ENCODE measurements at places on chromosomes 16 and 17. TPM values are rescaled to one million over a fixed set of nuclear protein-coding genes. Genes with fewer than 3 reads are reported as not detected.
A peak's percentile ranks its signal among the peaks of the same experiment; 100 is the strongest.

GRCh38 chr16:19095654-19096053 is 18.1 kb upstream of the ITPRIPL2 start:
- H3K36me3 ChIP-seq: no peaks in the 10 kb centered on the region
- no peak overlapping the region for H3K27ac ChIP-seq
- no peaks in the 10 kb centered on the region for H3K4me1 ChIP-seq
- no peak for DNase-seq
- H3K4me3 ChIP-seq: no peak overlapping the region

DNA sequence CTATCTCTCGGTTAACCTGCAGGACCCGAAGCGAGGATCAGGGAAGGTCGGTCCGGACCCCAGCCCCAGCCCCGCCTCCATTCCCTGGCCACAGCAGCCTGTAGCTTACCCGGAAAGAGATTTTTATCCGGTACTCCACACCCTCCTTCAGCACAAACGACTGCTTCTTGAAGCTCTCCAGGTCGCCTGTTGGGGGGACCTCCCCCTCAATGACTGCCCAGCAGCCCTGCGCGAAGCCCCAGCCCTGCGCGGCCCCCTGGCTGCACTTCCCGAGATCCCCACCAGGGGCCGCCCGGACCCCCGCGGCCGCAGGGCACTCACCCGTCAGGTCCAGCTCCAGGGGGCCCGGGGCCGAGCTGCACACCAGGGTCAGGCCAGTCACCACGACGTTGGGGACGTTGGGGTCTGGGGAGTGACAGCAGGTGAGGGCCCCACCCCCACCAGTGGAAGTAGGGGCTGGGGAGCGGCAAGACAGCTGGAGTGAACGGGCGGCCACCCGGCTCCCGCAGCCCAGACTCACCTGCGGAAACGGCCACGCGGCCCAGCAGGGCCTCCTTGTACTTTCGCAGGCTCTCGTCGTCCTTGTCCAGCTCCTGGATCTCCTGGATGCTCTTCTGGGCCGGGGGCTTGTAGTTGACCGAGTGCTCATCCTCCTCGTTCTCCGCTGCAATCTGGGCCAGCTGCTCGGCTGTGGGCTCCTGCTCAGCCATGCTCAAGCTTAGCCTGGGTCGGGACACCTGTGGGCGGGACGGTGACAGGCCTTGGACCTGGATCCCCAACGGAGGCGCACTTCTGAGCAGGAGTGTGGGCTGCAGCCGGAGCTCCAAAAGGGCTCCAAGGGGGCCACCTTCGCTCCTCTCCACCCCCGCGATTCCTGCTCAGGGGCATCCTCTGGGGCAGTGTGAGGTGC is 1.7 kb downstream of the ARHGDIA start:
- H3K27me3 ChIP-seq: no peaks in the 10 kb centered on the region
- H3K4me1 ChIP-seq: peaks cover 18% of the 10 kb centered on the region
- H3K4me3 ChIP-seq: peak overlapping the region; percentile 95
- H3K36me3 ChIP-seq: peaks cover 41% of the 10 kb centered on the region
- H3K27ac ChIP-seq: peak overlapping the region; percentile 96

Gene TMEM98
- 50.6 TPM for total RNA-seq

- DNase-seq: no peak
- H3K27ac ChIP-seq: no peak overlapping the region
- no peaks in the 10 kb centered on the region for H3K27me3 ChIP-seq
- no peaks in the 10 kb centered on the region for H3K4me1 ChIP-seq
- no peaks in the 10 kb centered on the region for H3K36me3 ChIP-seq
- no peak overlapping the region for H3K4me3 ChIP-seq
Observed at GRCh38 chr16:52953215-52953614, 99.5 kb downstream of the CHD9NB start.

Gene GDPD1
- not detected for total RNA-seq

DNA sequence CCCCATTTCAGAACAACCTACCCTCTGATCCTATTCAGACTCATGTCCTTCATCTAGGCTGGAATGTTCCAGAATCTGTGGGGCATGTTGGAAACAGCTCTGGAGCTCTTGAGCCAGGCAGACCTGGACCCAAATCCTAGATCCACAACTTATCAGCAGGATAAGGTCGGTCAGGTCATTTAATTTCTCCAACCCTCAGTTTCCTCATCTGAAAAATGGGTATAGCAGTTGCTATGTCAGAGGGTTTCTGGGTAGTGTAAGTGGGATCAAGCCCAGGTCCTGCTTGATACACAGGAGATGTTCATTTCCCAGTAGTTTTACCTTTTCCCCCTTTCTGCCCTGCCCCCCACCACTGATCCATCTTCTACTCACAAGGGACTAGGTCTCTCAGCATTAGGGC is 12.0 kb downstream of the SLC6A2 start:
- H3K4me3 ChIP-seq: no peak overlapping the region
- H3K36me3 ChIP-seq: no peaks in the 10 kb centered on the region
- no peaks in the 10 kb centered on the region for H3K4me1 ChIP-seq
- H3K27ac ChIP-seq: no peak overlapping the region

- no peak overlapping the region for H3K27ac ChIP-seq
- no peak for DNase-seq
Observed at GRCh38 chr16:67270931-67271338, 8.4 kb upstream of the PLEKHG4 start.

DNA sequence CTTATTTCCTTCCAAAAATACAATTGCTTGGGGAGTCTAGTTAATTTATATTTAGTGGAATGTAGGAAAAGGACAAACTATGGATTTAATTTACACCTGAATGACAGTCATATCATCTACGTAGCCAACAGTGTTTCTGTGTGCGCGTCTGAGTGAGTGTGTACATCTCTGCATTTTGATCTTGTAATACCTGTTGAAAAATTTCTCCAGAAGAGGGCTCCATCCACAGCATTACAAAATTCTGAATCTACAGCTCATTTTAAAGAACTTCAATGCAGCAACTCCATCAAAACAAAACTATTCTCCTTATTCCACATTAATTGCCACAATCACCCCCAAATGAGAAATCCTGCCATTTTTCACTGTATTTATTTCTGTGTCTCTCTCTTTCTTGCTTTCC is 3.9 kb downstream of the CDH13 start:
- H3K36me3 ChIP-seq: no peaks in the 10 kb centered on the region
- H3K4me1 ChIP-seq: peaks cover 48% of the 10 kb centered on the region
- H3K4me3 ChIP-seq: no peak overlapping the region
- no peak for DNase-seq

DNA sequence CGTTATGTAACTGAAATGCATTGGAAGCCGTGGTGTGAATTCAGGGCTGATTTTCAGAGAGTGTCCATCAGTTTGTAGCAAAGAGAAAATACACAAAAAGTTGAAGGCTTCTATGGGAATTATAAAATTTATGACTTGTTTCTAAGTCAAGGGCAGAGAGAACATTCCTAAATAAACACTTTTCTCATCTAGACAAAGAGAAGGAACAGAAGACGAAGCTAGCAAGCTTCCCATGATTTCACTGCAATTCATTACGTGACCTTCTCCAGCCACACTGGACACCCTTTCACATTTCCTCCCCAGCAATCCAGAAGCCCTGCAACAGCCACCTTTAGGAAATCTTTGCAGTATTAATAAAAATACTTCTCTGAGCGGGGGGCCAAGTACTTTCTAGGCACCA is 67.8 kb downstream of the TMEM100 start:
- H3K27me3 ChIP-seq: no peaks in the 10 kb centered on the region
- no peak overlapping the region for H3K27ac ChIP-seq
- H3K4me3 ChIP-seq: no peak overlapping the region
- DNase-seq: no peak
- H3K36me3 ChIP-seq: no peaks in the 10 kb centered on the region

Gene EVPLL
- total RNA-seq: not detected

Gene GALR2
- total RNA-seq: 2.3 TPM

- peaks cover 65% of the 10 kb centered on the region for H3K4me1 ChIP-seq
- H3K27ac ChIP-seq: peak overlapping the region; percentile 88
- no peak overlapping the region for H3K4me3 ChIP-seq
- no peaks in the 10 kb centered on the region for H3K36me3 ChIP-seq
Observed at GRCh38 chr17:57892146-57892819, 42.4 kb upstream of the MRPS23 start.

Gene NPIPB2
- 28.1 TPM for total RNA-seq

GRCh38 chr16:1579214-1579613 is 32.7 kb downstream of the IFT140 start:
- peaks cover 13% of the 10 kb centered on the region for H3K36me3 ChIP-seq
- DNase-seq: no peak
- no peaks in the 10 kb centered on the region for H3K4me1 ChIP-seq

DNA sequence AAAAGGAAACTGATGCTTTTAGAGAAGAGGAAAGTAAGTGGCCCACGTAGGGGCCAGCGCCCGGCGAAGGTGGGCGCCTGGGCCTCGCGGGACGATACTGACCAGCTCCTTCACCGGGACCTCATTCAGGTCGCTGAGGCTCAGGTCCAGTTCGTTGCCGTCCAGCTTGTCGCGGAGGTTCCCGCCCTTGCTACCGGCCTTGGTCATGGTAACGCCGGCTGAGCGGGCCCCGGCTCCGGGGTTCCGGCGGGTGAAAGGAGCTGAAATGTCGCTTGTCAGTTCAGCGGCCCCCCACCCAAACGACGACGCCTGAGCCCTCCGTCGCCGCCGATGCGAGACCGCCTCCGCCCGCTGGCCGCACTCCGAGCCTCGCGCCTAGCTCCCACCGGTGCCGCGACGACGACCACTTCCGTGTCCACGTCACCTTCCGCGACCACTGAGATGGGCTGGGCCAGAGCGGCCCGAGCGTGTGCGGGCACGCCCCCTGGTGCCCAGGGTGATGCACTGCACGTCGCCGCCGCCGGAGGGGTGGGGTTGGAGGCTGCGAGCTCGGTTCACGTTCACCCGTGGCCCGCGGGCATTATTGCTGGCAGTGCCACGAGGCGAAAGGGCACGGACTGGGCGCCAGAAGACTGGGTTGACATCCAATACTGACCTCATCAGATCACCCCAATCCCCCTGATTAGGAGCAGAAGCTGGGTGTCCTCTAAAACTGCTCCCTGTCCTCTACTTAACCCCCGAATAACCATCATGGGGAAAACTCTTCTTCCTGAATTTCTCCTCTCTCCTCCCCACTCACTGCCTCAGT is at the start of gene LRRC59:
Gene LRRC59, minus strand, starts transcription at position 413 of the 808 bp plus-strand sequence. Its CDS starts 206 bp downstream, at position 207.
- H3K27ac ChIP-seq: peak within 1 kb of the TSS; percentile 71
- H3K4me3 ChIP-seq: peak within 1 kb of the TSS; percentile 93
- H3K27me3 ChIP-seq: no peaks in the 10 kb centered on the region
- peak; percentile 94 for DNase-seq
- peaks cover 23% of the 10 kb centered on the region for H3K36me3 ChIP-seq

Gene ACSM5
- not detected for total RNA-seq

DNA sequence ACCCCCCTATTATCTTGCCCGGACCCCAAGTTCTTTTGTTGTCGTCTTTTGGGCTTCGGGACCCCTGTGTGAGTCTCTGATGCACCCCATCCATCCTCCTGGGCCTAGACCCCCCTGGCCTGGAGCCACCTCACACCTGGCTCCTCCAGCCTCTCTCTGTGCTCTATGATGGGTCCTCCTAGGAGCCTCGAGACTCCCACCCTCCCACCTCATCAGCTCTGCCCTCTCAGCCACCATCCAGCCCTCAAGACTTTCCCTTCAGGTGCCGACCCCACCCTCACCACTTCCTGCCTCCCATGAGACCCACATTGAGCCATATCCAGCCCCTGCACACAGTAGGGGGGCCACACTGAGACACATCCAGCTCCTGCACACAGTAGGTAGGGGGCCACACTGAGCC is 8.7 kb upstream of the ATP2A3 start:
- H3K4me3 ChIP-seq: no peak overlapping the region
- H3K36me3 ChIP-seq: no peaks in the 10 kb centered on the region
- H3K4me1 ChIP-seq: peaks cover 7% of the 10 kb centered on the region
- H3K27me3 ChIP-seq: no peaks in the 10 kb centered on the region

- DNase-seq: no peak
- no peak overlapping the region for H3K27ac ChIP-seq
- no peak overlapping the region for H3K4me3 ChIP-seq
- no peaks in the 10 kb centered on the region for H3K4me1 ChIP-seq
Observed at GRCh38 chr16:88731699-88732098, 25.4 kb downstream of the CTU2 start.

- no peaks in the 10 kb centered on the region for H3K27me3 ChIP-seq
- H3K36me3 ChIP-seq: peaks cover 6% of the 10 kb centered on the region
- H3K27ac ChIP-seq: peak overlapping the region; percentile 55
- peaks cover under 1% of the 10 kb centered on the region for H3K4me1 ChIP-seq
- no peak for DNase-seq
- H3K4me3 ChIP-seq: no peak overlapping the region
Observed at GRCh38 chr16:11792410-11793241, 4.4 kb downstream of the ZC3H7A start.

GRCh38 chr17:5035315-5035714 is at the start of gene SLC52A1:
Gene SLC52A1 (minus strand): TSS chr17:5035426. CDS start chr17:5034606, 820 bp downstream.
- H3K4me3 ChIP-seq: no peak within 1 kb of the TSS
- no peaks in the 10 kb centered on the region for H3K4me1 ChIP-seq
- H3K27me3 ChIP-seq: no peaks in the 10 kb centered on the region
- DNase-seq: no peak
- H3K36me3 ChIP-seq: no peaks in the 10 kb centered on the region
- H3K27ac ChIP-seq: no peak within 1 kb of the TSS

GRCh38 chr16:50671644-50672260 is 9.4 kb downstream of the SNX20 start:
- H3K36me3 ChIP-seq: peaks cover 5% of the 10 kb centered on the region
- no peaks in the 10 kb centered on the region for H3K4me1 ChIP-seq
- no peak overlapping the region for H3K4me3 ChIP-seq
- H3K27ac ChIP-seq: no peak overlapping the region
- DNase-seq: no peak
- no peaks in the 10 kb centered on the region for H3K27me3 ChIP-seq

Gene ABCA6
- 37.4 TPM for total RNA-seq

DNA sequence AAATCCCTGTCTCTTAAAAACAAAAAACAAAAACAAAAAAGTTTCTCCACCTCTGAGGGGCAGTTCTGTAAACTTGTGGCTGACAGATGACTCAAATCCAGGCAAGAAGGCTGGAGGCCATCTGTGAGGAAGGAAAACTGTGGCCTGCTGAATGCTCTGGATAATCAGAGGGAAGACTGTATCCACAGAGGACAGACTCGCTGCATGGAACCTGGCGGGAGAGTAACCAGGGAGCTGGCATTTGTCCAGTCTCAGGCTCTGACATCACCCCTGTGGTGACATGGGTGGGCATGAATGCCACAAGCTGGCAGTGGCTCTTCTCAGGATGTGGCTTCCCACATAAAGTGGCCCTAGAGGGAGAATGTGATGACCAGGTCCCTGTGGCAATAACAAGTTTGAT is 2.8 kb upstream of the KSR1 start:
- no peaks in the 10 kb centered on the region for H3K36me3 ChIP-seq
- DNase-seq: no peak
- H3K27ac ChIP-seq: no peak overlapping the region
- H3K27me3 ChIP-seq: no peaks in the 10 kb centered on the region
- peaks cover 11% of the 10 kb centered on the region for H3K4me1 ChIP-seq

- peak within 1 kb of the TSS; percentile 56 for H3K4me3 ChIP-seq
- no peaks in the 10 kb centered on the region for H3K36me3 ChIP-seq
- peaks cover 8% of the 10 kb centered on the region for H3K4me1 ChIP-seq
- no peak within 1 kb of the TSS for H3K27ac ChIP-seq
- DNase-seq: no peak
- H3K27me3 ChIP-seq: peaks cover 12% of the 10 kb centered on the region
Observed at GRCh38 chr17:74859459-74860228, at the start of gene GRIN2C. Gene GRIN2C (minus strand): TSS chr17:74859885. CDS start chr17:74855092, 4,793 bp downstream.

Gene CA7
- total RNA-seq: not detected

Gene AXIN2
- 27.5 TPM for total RNA-seq

GRCh38 chr16:14004031-14004728 is 66.9 kb upstream of the MRTFB start:
- DNase-seq: peak; percentile 67
- H3K36me3 ChIP-seq: no peaks in the 10 kb centered on the region
- H3K4me1 ChIP-seq: peaks cover 5% of the 10 kb centered on the region
